NCI-H1436 (cell line): ENCODE measurements at places on chromosomes 7 and 10.

- DNase-seq, result no peak
Observed at GRCh38 chr7:36227223-36227622, 74.2 kb downstream of the EEPD1 start.

- DNase-seq, result no peak
Observed at GRCh38 chr7:76106893-76107292, 59.0 kb downstream of the MDH2 start.

DNA sequence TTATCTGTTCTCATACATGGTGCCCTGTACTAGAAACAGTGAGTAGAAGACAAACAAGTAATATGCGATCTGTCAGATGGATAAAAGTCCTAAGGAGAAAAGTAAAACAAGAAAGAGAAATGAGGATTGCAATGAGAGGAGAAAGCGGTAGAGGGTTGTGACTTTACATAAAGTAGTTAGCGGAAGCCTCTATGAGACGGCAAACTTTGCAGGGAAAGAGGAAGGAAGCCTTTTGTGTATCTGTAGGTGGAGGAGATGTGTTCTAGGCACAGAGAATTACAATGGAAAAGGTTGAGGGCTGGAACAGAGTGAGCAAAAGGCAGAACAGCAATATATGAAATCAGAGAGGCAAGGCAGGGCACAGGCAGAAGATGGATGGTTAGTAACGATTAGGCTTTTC lies 150.4 kb upstream of the SEMA3E start:
- DNase-seq, result no peak

- no peak for DNase-seq
Observed at GRCh38 chr10:521261-522250, 167.9 kb downstream of the DIP2C start.

DNA sequence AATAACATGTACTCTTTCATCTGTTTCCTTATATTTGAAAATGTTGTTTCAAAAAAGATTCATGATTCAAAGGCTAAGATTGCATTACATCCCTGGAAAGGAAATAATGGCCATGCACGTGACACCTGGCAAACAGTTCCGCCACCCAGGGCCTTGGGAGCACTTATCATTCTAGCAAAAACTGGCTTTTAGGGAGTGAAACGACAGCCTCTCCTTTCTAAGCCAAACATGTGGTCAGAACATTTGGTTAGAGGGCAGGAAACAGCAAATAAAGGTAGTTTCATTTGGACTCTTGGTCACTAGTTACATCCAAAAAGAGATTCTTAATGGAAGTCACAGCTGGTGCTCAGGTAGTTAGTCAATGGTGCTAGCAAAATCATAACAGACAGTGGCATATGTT lies 83.5 kb downstream of the FAS start:
- no peak for DNase-seq

DNA sequence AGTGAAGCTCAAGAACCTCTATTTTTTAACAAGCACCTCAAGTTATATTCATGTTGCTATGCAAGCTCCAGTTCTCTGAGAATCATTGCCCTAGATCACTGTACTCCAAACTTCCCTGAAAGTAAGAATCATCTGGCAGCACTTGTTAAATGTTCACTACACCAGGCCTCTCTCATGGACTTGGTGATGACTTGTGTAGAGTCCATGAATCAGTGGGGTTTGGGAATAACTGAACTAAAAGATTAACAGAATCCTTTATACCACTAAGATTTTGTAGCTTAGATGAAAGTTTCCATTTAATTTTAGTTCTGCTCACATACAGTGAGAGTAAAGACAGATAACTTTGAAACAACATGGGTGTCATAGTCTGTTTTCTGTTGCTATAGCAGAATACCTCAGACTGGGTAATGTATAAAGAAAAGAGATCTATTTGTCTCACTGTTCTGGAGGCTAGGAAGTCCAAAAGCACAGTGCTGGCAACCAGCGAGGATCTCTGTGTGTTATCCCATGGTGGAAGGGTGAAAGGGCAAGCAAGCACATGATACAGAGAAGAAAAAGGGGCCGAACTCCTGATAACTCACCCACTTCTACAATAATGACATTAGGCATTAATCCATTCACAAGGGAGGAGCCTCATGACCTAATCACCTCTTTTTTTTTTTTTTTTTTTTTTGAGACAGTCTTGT lies 27.9 kb upstream of the AOAH start:
- no peak for DNase-seq

GRCh38 chr10:24643679-24644209 lies 79.9 kb downstream of the ARHGAP21 start:
- no peak for DNase-seq

DNA sequence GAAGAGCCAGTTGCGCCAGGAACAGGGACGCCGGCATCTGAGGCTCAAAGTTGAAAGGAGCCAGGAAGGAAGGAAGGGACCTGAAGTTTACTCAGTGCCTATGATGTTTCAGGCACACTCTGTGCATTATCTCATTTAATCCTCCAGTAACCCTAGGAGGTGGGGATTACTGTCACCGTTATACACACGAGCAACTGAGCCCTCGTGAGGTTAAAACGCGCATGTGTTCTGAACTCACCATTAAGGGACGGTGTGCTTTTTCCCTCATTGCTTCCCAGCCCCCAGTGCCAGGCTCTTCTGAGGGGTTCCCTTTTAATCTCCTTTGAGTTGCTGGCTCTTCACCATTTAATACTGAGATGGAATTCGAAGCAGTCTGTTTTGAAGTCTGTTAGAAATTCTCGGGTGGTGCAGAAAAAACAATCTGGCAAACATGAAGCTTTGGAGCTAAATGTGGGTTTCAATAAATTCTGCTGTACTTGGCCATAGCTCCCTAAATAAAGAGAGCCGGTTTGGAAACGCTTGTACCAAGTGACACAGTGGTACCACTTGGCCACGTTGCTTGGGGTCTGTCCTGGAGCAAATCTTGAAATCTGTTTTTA lies 102.2 kb downstream of the TAX1BP1 start:
- no peak for DNase-seq

GRCh38 chr7:71705217-71705616 lies 573.3 kb downstream of the GALNT17 start:
- no peak for DNase-seq

DNA sequence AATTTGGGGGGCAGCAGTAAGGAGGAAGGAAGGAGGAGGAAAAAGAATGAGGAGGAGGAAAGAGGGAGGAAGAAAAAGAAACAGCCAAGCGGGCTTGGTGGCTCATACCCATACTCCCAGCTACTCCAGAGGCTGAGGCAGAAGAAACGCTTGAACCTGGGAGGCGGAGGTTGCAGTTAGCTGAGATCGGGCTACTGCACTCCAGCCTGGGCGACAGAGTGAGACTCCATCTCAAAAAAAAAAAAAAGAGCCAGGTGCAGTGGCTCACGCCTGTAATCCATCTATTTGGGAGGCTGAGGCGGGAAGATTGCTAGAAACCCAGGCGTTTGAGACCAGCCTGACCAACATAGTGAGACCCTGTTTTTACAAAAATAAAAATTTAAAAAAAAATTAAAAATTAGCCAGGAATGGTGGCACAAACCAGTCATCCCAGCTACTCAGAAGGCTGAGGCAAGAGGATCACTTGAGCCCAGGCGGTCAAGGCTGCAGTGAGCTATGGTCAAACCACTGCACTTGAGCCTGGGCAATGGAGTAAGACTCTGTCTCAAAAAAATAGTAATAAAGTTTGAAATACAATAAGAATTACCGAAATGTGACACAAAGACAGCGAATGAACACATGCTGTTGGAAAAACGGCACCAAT lies 14.1 kb upstream of the CRCP start:
- no peak for DNase-seq

- DNase-seq, result peak; percentile 24
Observed at GRCh38 chr7:29878081-29878688, 71.9 kb downstream of the WIPF3 start.

GRCh38 chr10:31374146-31374696 lies 55.2 kb downstream of the ZEB1 start:
- DNase-seq, result no peak

- no peak for DNase-seq
Observed at GRCh38 chr7:5679048-5679812, 102.2 kb downstream of the RNF216 start.

DNA sequence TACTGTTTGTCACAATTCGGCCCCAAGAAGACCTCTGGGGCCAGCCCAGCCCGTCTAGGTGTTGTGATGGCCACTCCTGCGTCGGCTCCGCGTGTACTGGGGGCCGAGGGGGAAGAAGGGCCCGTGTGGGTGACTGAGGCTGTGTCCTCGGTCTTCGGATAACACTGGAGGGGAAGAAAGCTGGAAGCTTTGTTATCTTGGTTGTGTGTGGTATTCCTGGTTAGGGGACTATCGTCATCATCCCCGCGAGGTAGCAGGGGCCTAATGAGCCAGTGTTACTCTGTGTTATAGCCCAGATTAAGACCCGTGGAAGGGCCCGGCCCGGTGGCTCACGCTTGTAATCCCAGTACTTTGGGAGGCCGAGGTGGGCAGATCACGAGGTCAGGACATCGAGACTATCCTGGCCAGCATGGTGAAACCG lies 854 bp downstream of the MTG1 start:
- no peak for DNase-seq

- DNase-seq, result peak; percentile 20
Observed at GRCh38 chr7:29853789-29854188, 47.5 kb downstream of the WIPF3 start.
